Endothelial cell of coronary artery (primary cell): ENCODE measurements at places on chromosomes 11 and 22. TPM values are rescaled to one million over a fixed set of nuclear protein-coding genes. Genes with fewer than 3 reads are reported as not detected.

The CARD18 gene
- not detected in 2 replicates for total RNA-seq

The MAPK8IP2 gene
- total RNA-seq, result 0.09 TPM in 2 replicates

The KCNJ11 gene
- under 0.01 and 0.18 TPM in 2 replicates for total RNA-seq

The ANKRD42 gene
- 6.5 and 8.4 TPM in 2 replicates for total RNA-seq

The ART1 gene
- not detected in 2 replicates for total RNA-seq

The MMP11 gene
- 8.0 and 8.6 TPM in 2 replicates for total RNA-seq

The RPS19BP1 gene
- 46.4 and 51.0 TPM in 2 replicates for total RNA-seq

The CD3E gene
- total RNA-seq, result not detected in 2 replicates

The EMID1 gene
- not detected in 2 replicates for total RNA-seq

The DENND5A gene
- total RNA-seq, result 137 and 207 TPM in 2 replicates
